Naive B cell (primary cell): ENCODE measurements at places on chromosomes 16 and 17.

- H3K27me3 ChIP-seq = no peaks in the 10 kb centered on the region
- DNase-seq = no peak
- no peaks in the 10 kb centered on the region for H3K4me1 ChIP-seq
These were observed 78.1 kb upstream of the XYLT1 start for GRCh38 chr16:17548825-17549224.

DNA sequence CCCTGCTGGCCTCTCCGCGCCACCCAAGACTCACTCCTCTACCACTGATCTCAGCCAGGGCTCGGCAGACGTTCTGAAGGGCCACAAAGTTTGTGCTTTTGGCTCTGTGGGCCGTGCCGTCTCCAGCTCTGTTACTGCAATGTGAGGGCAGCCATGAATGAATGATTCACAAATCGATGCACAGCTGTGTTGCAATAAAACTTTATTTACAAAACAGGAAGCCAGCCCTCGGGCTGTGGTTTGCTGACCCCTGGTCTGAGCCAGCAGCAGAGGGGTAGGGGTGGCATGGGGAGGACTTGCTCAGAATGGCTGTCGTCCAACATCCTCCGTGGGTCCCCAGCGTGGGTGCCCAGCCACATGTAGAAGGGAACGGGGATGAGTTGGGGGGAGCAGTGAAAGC is 63.0 kb upstream of the PVALEF start:
- no peak overlapping the region for H3K27ac ChIP-seq
- no peaks in the 10 kb centered on the region for H3K4me1 ChIP-seq
- H3K36me3 ChIP-seq = no peaks in the 10 kb centered on the region
- no peak overlapping the region for H3K4me3 ChIP-seq
- H3K27me3 ChIP-seq = peaks cover 13% of the 10 kb centered on the region

GRCh38 chr16:67914758-67915495 is 16.7 kb downstream of the CTRL start:
- peaks cover 22% of the 10 kb centered on the region for H3K4me1 ChIP-seq
- DNase-seq = no peak
- H3K4me3 ChIP-seq = no peak overlapping the region

GRCh38 chr17:40352779-40353394 is 11.7 kb downstream of the GJD3 start:
- H3K36me3 ChIP-seq = no peaks in the 10 kb centered on the region
- peak overlapping the region; percentile 6 for H3K4me3 ChIP-seq
- H3K4me1 ChIP-seq = peaks cover 56% of the 10 kb centered on the region
- peak overlapping the region; percentile 70 for H3K27ac ChIP-seq

GRCh38 chr16:81782236-81782635 is 3.1 kb downstream of the PLCG2 start:
- peak overlapping the region; percentile 98 for H3K4me3 ChIP-seq
- peaks cover 82% of the 10 kb centered on the region for H3K4me1 ChIP-seq
- no peaks in the 10 kb centered on the region for H3K27me3 ChIP-seq
- DNase-seq = no peak
- peaks cover 13% of the 10 kb centered on the region for H3K36me3 ChIP-seq

- H3K36me3 ChIP-seq = no peaks in the 10 kb centered on the region
- no peak for DNase-seq
- peaks cover 7% of the 10 kb centered on the region for H3K27me3 ChIP-seq
- H3K4me3 ChIP-seq = no peak overlapping the region
These were observed 15.4 kb downstream of the CIBAR2 start for GRCh38 chr16:85096921-85097320.

DNA sequence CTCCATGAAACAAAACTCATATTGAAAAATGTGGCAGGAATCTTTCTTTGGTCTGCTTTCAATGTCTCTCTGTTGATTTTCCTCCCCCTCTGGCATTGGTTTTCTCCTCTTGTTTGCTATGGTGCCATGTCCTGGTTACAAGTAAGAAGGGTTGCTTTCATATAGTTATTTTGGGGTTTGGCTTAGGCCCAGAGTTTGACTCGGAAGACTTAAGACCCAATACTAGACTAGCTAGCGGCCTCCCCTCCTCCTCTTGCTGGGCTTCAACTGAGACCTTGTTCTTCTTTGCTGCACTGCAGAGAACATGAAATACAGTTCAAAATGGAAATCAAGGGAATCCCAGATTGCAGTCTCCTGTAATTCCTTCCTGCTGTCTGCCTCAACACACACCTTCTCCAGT is 30.0 kb upstream of the CLEC18A start:
- no peak overlapping the region for H3K4me3 ChIP-seq
- H3K36me3 ChIP-seq = peaks cover 27% of the 10 kb centered on the region
- H3K27me3 ChIP-seq = no peaks in the 10 kb centered on the region
- no peak for DNase-seq
- no peaks in the 10 kb centered on the region for H3K4me1 ChIP-seq

DNA sequence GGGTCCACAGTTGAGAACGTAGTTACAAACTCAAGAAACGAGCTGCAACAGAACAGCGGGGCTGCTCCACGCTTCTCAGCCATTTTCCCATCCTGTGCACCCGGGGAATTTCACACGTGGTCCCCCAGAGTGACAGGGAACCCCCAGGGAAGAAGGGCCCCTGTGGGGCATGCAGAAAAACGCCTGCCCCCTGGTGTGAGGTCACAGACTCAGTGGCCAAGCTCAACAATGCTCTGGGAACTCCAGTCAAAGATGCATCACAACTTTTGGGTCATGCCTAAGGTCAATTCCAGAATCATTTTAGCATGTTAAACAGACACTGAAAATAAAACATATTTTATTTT is 115.4 kb downstream of the ZNF778 start:
- no peak overlapping the region for H3K4me3 ChIP-seq
- no peaks in the 10 kb centered on the region for H3K36me3 ChIP-seq
- H3K27me3 ChIP-seq = no peaks in the 10 kb centered on the region

DNA sequence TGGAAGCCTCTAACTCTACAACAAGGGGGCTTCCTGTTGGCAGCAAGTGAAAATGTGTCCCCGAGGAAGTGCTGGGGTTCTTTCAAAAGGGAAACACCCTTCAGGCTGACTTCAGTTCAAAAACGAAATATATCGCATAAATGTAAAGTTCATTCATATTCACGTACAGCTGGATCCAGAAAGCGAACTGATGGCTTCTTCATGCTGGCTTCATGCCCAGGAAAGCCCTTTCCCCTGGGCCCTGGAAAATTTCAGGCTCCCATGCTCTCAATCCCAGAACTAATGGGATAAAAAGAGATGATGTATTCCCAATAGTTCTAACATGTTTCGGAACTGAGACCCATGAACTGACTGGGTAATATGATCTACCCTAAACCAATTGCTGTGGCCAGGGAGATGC is 104.7 kb upstream of the CDH13 start:
- no peak overlapping the region for H3K4me3 ChIP-seq
- no peak for DNase-seq
- H3K4me1 ChIP-seq = no peaks in the 10 kb centered on the region
- peaks cover 8% of the 10 kb centered on the region for H3K27me3 ChIP-seq
- no peaks in the 10 kb centered on the region for H3K36me3 ChIP-seq

- peaks cover 55% of the 10 kb centered on the region for H3K27me3 ChIP-seq
- peaks cover 4% of the 10 kb centered on the region for H3K36me3 ChIP-seq
- no peak for DNase-seq
- peaks cover 7% of the 10 kb centered on the region for H3K4me1 ChIP-seq
- no peak overlapping the region for H3K4me3 ChIP-seq
These were observed 3.9 kb downstream of the HS3ST3A1 start for GRCh38 chr17:13597723-13598347.

- H3K4me3 ChIP-seq = peak within 1 kb of the TSS; percentile 88
- peak within 1 kb of the TSS; percentile 91 for H3K27ac ChIP-seq
- no peaks in the 10 kb centered on the region for H3K36me3 ChIP-seq
- peaks cover 24% of the 10 kb centered on the region for H3K4me1 ChIP-seq
These were observed at the start of gene BCL6B for GRCh38 chr17:7022781-7023571. Gene BCL6B (plus strand): TSS chr17:7023050. CDS start chr17:7023672, 622 bp downstream.

DNA sequence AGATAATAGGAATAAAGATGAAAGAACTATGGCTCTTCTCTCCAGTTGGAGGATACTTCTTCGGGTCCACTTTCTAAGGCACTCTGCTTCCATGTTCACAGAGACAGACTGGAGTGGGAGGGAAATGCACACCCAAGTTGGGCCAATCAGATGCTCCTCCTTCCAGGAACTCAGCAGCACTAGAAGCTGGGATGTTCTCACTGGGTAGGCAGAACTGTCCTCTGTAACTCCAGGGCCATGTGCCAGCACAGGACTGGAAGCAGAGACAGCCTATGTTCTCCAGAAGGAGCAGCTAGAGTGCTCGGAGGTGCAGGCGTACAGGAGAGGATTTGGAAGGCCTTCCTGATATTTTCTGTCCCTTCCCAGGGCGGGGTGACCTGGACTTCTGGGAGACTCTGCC is 49.9 kb upstream of the SREBF1 start:
- no peaks in the 10 kb centered on the region for H3K4me1 ChIP-seq
- DNase-seq = no peak

- H3K27ac ChIP-seq = no peak overlapping the region
- H3K4me3 ChIP-seq = no peak overlapping the region
- peaks cover 13% of the 10 kb centered on the region for H3K4me1 ChIP-seq
- H3K27me3 ChIP-seq = peaks cover 61% of the 10 kb centered on the region
- DNase-seq = no peak
These were observed 94.6 kb downstream of the RGS9 start for GRCh38 chr17:65231662-65232335.

DNA sequence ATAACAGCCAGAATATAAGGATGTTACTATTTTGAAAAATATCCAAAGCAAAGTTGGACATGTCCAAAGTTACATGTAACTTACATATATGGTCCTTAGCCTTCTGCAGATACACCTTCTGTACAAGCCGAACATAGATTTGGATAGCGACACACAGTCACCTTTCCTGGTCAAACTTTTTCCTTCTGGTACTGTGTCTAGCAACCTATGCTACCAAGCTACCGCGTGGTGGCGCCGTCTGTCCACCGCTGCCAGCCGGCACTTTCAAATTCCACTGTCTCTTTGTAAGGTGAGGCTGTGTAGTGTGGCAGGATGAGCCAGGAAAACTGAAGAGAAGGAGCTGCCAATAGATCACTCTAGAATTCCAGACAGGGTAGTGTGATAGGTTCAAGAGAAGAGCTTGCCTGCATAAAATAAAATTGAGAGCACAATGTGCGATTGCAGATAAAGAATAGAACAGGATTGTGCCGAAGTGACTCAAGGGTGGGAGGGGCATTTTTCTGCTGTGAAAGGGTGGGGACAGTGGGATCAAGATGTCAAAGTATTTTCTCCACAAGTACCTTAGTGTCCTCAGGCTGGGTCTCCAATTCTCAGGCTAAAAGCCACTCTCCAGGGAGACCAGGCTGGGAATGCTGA is 366.9 kb downstream of the SLC39A11 start:
- H3K36me3 ChIP-seq = peaks cover 9% of the 10 kb centered on the region
- H3K4me3 ChIP-seq = no peak overlapping the region
- DNase-seq = no peak
- H3K27ac ChIP-seq = peak overlapping the region; percentile 65
- peaks cover 27% of the 10 kb centered on the region for H3K4me1 ChIP-seq

- H3K27ac ChIP-seq = no peak overlapping the region
- H3K4me3 ChIP-seq = no peak overlapping the region
- no peaks in the 10 kb centered on the region for H3K27me3 ChIP-seq
These were observed 105.8 kb upstream of the METRNL start for GRCh38 chr17:82973456-82974135.

- peaks cover 8% of the 10 kb centered on the region for H3K36me3 ChIP-seq
- no peak overlapping the region for H3K27ac ChIP-seq
- DNase-seq = no peak
- peaks cover 78% of the 10 kb centered on the region for H3K27me3 ChIP-seq
These were observed 132.2 kb downstream of the IRF8 start for GRCh38 chr16:86031141-86031678.

- H3K27me3 ChIP-seq = no peaks in the 10 kb centered on the region
- DNase-seq = no peak
- no peak overlapping the region for H3K27ac ChIP-seq
These were observed 321.1 kb downstream of the SOX9 start for GRCh38 chr17:72441909-72442308.

DNA sequence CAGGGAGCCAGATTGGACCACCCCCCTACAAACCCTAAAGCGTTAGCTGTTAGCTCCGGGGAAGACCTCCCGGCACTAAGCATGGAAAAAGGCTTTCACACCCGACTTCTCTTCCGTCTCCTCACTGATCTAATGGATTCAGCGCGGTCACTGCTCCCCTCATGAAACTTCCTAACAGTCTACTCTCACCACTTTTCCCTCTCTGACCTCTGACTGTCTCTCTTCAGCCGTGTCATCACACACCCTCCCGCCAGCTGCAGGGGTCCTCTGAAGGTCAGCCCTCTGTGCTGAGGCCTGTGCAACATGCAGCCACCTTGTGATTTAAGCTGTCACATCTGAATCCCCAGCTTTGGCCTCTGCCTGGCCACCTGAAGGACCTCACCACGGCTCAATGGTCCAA is 15.7 kb downstream of the LYRM1 start:
- peaks cover 17% of the 10 kb centered on the region for H3K4me1 ChIP-seq
- H3K27ac ChIP-seq = no peak overlapping the region
- H3K27me3 ChIP-seq = no peaks in the 10 kb centered on the region
- peaks cover 10% of the 10 kb centered on the region for H3K36me3 ChIP-seq
- H3K4me3 ChIP-seq = no peak overlapping the region

DNA sequence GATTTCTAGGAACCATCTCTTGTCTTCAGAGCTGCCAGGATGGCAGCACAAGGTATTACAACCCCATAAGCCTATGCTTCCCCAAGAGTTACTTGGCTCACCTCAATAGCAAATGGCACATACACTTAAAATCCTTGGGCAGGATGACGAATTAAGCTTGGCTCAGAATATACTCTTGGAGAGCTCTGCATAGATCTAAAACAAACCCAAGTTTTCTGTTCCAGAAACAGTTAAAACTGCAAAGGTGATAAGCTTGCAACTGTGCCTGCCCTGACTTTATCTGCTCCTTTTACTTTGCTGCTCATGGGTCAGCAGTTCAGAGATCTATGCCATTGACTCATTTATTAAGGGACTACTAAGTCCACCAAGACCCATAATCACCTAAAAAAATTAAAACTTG is 26.1 kb downstream of the XPO6 start:
- peak overlapping the region; percentile 89 for H3K27ac ChIP-seq
- peaks cover 19% of the 10 kb centered on the region for H3K36me3 ChIP-seq
- H3K4me1 ChIP-seq = peaks cover 91% of the 10 kb centered on the region
- H3K27me3 ChIP-seq = no peaks in the 10 kb centered on the region
- no peak for DNase-seq

GRCh38 chr16:84548971-84549844 is 44.7 kb upstream of the MEAK7 start:
- peak overlapping the region; percentile 56 for H3K4me3 ChIP-seq
- H3K27ac ChIP-seq = no peak overlapping the region
- DNase-seq = no peak
- no peaks in the 10 kb centered on the region for H3K36me3 ChIP-seq

- peaks cover 16% of the 10 kb centered on the region for H3K4me1 ChIP-seq
- no peak for DNase-seq
- H3K36me3 ChIP-seq = no peaks in the 10 kb centered on the region
- H3K27me3 ChIP-seq = no peaks in the 10 kb centered on the region
- peak overlapping the region; percentile 96 for H3K4me3 ChIP-seq
These were observed 491 bp downstream of the TRAP1 start for GRCh38 chr16:3716831-3717234.

DNA sequence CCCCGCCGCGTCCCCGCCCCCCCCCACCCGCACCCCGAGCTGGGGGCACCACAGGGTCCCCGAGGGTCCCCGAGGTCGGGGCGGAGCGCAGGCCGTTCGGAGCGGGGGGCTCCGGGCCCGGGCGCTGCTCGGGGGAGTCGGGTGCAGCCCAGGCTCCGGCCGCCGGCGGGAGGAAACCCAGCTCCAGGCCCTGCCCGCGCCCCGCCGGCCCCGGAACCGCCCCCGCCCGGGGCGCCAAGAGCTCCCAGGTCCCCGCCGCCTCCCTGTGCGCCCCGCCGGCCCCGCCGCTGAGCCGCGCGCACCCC is 33.2 kb upstream of the RPH3AL start:
- H3K4me1 ChIP-seq = peaks cover 26% of the 10 kb centered on the region
- H3K36me3 ChIP-seq = no peaks in the 10 kb centered on the region
- no peak for DNase-seq
- no peak overlapping the region for H3K4me3 ChIP-seq
- H3K27ac ChIP-seq = no peak overlapping the region

- no peak overlapping the region for H3K27ac ChIP-seq
- H3K36me3 ChIP-seq = peaks cover 5% of the 10 kb centered on the region
- H3K27me3 ChIP-seq = peaks cover 52% of the 10 kb centered on the region
These were observed 52.1 kb upstream of the FOXF1 start for GRCh38 chr16:86458149-86458777.
